ENCODE measurements at places on chromosomes 12 and 14.

GRCh38 chr12:6780573-6780972 lies 8.3 kb downstream of the LAG3 start:
- no peak for DNase-seq

DNA sequence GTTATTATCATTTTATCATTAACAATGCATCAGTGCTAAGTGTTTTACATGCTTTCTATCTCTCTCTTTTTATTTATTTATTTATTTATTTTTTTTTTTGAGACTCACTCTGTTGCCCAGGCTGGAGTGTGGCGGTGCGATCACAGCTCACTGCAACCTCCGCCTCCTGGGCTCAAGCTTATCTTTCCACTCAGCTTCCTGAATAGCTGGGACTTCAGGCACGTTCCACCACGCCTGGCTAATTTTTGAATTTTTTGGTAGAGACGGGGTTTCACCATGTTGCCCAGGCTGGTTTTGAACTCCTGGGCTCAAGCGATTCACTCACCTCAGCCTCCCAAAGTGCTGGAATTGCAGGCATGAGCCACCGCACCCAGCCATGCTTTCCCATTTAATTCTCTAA lies 3.9 kb upstream of the BTG1 start:
- no peak for DNase-seq

DNA sequence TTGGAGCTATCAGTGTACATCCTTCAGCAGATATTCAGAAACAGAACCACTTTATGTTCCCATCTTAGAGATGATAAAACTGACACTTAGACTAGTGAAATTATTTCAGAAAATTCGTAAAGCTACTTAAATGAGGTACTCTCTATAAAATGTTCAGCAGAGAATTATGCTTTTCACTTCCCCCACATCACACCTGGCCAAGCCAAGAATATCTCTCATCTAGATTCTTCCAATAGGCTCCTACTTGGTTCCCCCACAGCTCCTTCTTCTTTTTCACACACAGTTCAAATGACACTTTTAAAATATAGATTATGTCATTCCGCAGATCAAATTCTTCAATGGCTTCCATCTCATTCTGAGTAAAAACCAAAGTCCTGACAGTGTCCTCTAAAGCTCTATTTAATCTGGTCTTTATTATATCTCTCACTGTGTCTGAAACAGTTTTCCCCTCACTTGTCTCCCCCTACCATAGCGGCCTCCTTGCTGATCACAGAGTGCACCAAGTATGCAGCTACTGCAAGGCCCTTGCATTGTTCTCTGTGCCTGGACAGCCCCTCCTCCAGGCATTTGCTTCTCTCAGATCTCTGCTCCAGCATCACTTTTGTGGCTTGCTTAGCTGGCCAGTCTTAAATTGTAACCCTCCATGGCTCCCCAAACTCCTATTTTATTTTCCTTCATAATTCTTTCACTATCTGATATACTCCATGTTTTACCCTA lies 736.8 kb upstream of the USP15 start:
- DNase-seq: no peak

DNA sequence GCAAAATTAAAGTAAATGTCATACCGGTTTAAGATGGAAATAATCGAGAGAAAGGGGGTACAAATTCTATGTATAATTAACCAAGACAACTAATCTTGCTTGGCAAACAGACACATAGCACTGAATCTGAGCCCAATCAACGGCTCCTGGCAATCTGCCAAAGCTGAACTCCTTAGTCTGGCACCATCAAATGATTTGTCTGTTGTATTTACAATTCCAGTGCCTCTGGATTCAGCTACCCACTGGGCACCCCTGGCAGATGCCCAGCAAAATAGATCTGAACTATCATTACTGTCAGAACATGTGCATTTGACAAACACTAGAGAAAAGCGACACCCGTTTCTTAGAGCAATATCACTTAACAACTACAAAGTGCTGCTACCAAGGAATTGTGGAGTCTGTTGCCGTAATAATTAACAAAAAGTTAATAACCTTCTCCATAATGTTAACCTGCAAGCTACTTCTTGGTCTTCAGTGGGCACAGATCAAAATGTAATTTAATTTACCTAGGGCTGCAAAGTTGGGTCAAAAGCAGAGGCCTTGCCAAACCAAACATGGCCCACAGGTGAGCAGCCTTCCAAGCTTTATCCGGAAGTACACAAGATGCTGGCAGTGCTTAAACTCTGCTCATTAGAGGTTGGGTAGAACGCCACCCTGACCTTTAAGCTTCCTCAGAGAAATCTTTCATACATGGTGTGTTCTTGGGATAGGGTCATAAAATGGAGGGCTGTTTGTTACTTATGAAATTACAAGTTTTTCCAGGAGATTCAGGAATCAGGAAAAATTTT lies 7.6 kb downstream of the EGLN3 start:
- DNase-seq: no peak

DNA sequence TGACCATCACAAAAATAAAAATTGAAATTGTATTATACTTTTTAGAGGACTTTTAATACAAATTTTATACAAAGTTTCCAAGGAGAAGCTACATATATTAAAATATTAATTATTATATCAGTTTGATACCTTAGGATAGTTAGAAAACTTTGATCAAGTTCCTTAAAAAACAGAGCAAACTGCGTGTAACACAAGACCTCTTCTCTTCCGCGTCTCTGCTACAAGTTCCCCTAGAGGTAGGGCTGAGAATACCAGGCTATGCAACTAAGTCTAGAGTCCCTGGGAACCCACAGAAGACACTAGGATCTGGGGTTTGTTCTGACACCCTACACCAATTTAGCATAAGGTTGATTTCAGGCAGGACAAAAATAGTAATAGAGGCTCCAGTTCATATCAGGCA lies 319.0 kb downstream of the FOXG1 start:
- no peak for DNase-seq

DNA sequence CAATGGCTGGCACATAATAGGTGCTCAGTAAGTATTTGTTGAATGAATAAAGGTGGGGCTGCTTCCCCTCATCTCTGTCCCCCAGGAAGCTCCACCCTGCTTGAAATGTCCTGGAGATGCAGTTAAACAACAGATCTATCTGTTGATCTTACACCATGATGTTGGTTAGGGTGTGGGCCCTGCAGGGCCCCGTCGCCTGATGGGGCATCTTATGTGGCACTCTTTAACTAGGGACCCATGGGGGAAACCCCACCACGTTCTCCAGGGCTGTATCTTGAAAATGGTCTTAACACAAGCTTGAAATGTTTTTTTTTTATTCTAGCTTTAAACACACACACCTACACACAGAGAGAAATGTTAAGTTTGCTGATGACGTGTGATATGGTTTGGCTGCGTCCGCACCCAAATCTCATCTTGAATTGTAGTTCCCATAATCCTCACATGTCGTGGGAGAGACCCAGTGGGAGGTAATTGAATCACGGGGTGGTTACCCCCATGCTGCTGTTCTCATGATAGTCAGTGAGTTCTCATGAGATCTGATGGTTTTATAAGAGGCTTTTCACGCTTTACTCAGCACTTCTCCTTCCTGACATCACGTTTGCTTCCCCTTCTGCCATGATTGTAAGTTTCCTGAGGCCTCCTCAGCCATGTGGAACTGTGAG lies 741.7 kb downstream of the VRK1 start:
- DNase-seq: no peak

GRCh38 chr12:25262389-25263074 lies 11.8 kb upstream of the KRAS start:
- no peak for DNase-seq

GRCh38 chr12:108630481-108631207 lies 3.0 kb downstream of the SELPLG start:
- DNase-seq: peak; percentile 39

- no peak for DNase-seq
Measured at GRCh38 chr12:25833657-25834056, 124.8 kb upstream of the RASSF8 start.

- DNase-seq: no peak
Measured at GRCh38 chr14:26138764-26139445, 458.9 kb downstream of the NOVA1 start.

- DNase-seq: no peak
Measured at GRCh38 chr12:1044696-1045095, 53.7 kb downstream of the ERC1 start.

DNA sequence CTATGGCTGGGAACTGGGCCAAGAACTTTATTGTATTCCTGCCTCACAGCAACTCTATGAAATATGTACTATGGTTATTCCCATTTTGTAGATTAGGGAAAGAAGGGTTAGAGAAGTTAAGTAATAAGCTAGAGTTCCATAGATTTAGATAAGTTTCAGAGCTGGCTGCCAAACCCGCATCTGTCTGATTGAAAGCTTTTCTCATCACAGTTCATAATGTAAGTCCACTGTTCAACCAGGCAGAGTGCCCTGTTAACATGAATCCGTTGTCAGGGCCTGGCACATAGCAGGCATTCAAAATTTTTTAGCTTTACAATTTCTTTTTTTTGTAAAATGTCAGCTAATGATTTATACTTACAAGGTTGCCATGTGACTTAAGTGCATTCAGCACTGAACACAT lies 467.3 kb downstream of the NRXN3 start:
- no peak for DNase-seq

GRCh38 chr12:110047297-110047940 lies 903 bp downstream of the C12orf76 start:
- no peak for DNase-seq

- DNase-seq: no peak
Measured at GRCh38 chr12:27303139-27304111, 29.2 kb upstream of the BMAL2 start.

DNA sequence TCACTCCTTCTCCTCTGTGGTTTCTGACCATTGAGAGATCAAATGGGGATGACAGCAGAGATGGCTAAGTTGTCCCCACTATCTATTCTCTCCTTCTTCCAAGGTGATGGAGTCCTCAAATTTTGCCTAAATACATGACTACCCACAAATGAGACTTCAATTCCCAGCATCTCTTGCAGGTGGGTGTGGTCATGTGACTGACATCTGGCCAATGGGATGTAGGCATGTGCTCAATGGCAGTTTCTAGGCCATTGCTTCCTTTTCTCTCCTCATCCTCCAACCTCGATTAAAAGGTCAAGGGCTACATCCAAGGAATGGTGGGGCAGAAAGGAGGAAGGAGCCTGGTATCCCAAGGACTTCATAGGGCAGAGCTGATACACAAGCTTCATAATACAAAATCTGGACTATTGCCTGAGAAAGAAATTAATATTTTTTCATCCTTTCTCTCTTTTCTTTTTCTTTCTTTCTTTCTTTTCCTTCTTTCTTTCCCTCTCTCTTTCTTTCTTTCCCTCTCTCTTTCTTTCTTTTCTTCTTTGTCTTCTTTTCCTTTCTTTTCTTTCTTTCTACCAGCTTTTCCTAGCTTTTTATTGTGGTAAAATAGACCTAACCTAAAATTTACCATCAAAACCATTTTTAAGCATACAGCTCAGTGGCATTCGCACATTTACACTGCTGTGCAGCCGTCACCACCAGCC lies 100.9 kb upstream of the PRB2 start:
- no peak for DNase-seq

DNA sequence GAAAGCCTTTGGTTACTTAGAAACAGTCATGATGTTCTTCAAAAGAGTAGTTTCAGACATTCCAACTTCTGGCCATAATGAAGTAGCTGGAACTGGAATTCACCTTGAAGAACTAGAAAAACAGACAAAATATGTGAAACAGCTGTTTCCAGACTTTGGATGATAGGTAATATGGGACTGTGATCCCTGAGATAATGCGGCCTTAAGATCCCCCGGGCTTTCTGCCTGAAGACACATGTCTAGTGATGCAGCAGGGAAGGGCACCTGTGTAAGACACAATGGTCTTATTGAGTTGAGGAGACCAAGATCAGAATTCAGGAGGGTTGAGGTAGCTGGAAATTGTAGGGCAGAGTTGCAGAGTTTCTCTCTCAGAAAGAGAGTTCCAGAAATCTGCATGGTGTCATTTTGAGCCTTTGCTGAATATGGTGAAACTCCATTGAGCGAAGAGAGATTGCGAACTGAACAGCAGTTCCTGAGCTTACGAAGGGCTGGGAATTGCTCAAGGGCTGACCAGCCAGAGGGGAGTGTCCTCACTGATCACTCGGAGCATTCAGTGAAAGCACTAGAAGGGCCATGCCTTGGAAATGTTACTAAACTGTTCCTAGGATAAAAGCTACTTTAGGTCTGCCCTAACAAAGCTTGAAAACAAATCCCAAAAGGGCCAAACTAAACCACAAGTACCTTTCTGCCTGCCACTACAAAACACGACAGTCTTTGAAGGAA lies 41.7 kb upstream of the FRS2 start:
- DNase-seq: no peak

DNA sequence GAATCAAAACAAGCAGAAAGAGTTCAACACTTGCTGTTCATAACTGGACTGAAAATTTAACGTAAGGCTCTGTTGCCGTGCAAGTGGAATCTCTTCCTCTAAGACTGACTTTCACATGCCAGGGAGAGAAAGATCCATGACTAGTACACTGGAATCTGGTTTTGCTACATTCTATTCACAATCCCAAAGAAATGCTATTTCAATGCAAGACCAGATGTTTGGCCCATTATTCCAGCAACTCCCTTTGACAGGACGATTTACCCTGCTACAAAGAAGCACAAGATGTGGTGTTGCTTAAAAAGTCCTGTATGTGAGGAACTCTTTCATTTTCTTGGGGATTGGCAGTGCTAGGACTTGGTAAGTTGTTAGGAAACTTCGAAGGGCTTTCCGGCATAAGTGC lies 17.4 kb downstream of the RFC5 start:
- DNase-seq: no peak

- DNase-seq: no peak
Measured at GRCh38 chr12:69655616-69656340, 43.3 kb downstream of the BEST3 start.

DNA sequence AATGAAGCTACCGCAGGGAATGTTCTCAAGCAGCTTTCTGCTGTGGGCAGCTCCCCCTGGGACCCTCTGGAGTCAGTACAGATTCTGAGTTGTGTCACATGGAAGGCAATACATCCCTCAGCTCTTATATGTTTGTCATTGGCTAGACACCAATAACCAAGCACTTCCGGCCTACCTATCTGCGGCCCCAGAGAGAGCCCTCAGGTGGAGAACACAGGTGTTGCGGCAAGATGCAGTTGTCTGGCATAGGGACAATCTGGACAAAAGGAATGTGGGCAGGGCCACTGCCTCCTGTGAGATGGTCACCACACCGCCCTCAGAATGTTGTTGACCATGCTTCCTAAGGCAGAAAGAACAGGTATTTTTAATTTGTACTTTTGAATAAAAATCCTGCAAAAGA lies 118.7 kb downstream of the BRMS1L start:
- no peak for DNase-seq

DNA sequence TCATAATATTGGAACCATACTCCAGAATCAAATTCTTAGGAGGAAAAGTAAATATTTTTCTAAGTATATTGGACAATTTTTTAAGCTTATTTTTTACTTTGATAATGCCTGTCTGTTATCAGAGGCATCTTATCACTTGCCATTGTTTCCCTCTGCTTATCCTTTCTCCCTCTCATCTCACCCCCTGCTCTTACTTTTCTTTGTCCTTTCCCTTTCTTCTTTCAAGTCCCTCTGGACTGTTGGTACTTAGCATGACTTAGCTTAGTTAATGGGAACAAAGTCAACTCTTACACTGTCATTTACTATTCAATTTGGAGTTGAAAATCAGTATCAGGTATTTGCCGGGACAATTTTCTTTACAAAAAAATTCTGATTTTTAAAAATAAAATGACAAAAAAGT lies 45.2 kb downstream of the ABCD2 start:
- DNase-seq: no peak

GRCh38 chr12:123021688-123022604 lies 41.5 kb downstream of the ARL6IP4 start:
- DNase-seq: no peak

Data from sciatic nerve (tissue), 2 donors.